ENCODE measurements at places on chromosomes 5 and 9. TPM values are rescaled to one million over a fixed set of nuclear protein-coding genes. Genes with fewer than 3 reads are reported as not detected.

DNA sequence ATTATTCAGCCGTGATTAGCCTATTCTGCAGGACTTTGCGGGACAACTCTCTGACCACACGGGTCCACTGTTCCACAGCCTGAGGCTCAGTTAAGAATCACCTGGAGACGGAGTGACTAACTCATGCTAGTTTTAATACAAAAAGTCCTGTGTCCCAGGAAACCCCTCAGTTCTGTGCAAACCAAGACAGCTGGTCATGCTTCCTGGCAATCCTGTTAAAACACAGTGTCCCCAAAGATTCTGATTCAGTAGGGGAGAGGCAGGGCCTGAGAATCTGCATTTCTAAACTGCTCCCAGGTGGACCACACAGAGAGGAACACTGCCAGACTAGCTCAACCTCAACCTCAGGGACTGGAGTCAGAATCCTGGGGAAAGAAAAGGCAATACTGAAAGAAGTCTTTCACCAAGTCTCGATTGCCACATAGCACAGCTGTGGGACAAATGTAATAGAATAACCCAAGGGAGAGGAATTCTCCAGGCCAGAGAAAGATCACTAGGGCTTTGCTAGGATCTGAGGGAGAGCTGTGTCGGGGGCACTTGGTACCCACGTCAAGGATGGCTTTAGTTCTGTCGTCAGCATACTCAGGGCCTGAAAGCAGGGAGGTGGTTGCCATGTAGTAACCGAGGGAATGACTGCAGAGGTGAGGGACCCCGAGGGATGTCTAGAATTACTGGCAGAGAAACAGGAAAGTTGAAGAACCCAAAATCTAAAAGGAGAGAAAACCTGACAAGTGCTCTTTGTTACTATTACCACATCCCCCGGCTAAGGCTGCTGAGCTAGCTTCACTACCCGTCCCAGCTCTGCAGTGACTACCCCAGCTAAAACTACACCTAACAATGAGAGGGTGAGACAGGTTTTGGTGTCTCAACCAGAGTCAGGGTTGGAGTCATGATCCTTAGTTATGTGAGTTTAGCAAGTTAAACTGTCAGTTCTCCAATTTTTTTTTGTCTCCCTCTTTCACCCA lies 8.6 kb downstream of the SUSD1 start:
- H3K27ac ChIP-seq: no peak overlapping the region
- H3K4me1 ChIP-seq: peaks cover 39% of the 10 kb centered on the region
- no peak for DNase-seq
- no peak overlapping the region for H3K4me3 ChIP-seq
- no peaks in the 10 kb centered on the region for H3K27me3 ChIP-seq

DNA sequence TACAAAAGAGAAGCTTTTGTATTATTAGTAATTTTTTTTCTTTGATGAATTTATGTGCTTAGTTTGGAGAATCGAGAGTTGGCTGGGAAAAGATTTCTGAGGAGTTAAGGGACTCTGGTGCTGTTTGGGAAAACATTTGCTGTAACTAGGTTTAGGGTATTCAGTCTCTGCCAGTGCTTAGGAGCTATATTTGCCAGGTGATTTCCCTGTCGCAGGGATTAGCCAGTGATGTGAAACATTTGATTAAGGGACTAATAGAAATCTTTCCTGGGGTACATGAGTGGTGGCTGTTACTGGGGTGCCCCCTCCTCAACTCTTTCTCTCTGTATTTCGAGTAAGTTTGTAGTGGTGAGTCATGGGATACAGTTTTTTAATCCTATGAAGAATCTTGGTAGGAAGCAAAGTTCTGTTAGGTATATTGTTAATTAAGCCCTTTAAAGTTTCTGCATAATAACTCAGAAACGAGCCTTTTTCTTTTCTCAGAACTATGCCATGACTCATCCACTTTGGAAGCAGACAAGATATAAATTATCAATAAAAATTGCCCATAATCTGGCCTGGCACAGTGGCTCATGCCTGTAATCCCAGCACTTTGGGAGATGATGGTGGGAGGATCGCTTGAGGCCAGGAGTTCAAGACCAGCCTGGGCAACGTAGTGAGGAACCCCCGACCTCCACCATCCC lies 18.6 kb downstream of the RGMB start:
- H3K4me1 ChIP-seq: peaks cover 75% of the 10 kb centered on the region
- H3K27ac ChIP-seq: peak overlapping the region; percentile 42
- DNase-seq: no peak
- no peak overlapping the region for H3K4me3 ChIP-seq
- peaks cover 19% of the 10 kb centered on the region for H3K36me3 ChIP-seq

DNA sequence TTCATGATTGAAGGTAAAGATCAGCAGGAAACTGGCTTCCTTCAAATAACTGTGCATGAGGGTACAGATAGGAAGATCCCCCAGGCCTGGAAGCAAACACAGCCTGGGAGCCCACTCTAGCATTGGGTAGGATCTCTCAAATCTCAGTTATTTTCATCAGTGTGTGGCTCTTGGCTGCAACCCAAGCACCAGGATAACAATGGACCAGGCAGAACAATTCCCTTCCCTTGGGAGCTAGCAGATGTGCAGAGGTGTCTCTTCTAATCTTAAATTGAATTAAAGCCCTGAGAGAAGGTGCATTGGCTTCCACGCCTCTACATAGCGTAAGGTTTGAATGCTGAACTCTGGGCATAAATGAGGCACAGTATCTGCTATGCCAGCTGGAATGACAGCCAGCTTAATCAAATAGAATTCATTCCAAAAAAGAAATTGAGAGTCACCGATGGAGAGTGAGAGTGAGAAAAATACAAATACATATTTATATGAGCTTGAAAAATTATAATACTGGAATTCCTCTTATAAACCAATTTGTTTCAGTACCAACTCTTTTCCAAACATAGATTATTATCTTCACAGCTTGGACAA lies 957.3 kb downstream of the CDH12 start:
- no peak overlapping the region for H3K27ac ChIP-seq
- H3K4me1 ChIP-seq: no peaks in the 10 kb centered on the region
- DNase-seq: no peak
- no peaks in the 10 kb centered on the region for H3K36me3 ChIP-seq
- H3K27me3 ChIP-seq: no peaks in the 10 kb centered on the region

- DNase-seq: no peak
- peaks cover 5% of the 10 kb centered on the region for H3K36me3 ChIP-seq
- peak overlapping the region; percentile 82 for H3K4me3 ChIP-seq
- H3K4me1 ChIP-seq: peaks cover 59% of the 10 kb centered on the region
- peaks cover 13% of the 10 kb centered on the region for H3K27me3 ChIP-seq
Measured at GRCh38 chr5:6715271-6715670, 2.0 kb downstream of the TENT4A start.

DNA sequence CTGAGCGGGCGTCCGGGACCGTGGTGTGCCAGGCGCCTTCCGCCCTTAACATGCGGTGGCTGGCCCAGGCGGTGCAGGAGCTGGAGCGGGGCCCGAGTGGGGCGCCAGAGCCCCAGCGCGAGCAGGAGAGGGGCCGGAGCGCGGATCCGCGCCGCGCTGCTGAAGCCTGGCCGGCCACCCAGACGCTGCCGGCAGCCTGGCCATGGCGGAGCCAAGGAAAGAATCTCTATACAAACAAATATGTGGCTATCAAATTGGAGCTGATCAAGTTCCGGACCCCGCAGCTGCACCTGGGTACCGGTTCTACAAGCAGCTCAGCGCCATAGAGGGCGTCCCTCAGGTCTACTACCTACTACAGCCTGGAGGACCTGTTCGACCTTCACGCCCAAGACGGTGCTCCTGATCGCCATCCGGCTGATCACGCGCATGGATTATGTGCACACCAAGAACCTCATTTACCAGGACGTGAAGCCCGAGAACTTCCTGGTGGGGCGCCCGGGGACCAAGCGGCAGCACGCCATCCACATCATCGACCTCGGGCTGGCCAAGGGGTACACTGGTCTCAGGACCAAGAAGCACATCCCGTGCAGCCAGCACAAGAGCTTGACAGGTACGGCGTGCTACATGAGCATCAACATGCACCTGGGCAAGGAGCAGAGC lies 55.8 kb downstream of the JAK2 start:
- DNase-seq: no peak
- H3K36me3 ChIP-seq: peaks cover 9% of the 10 kb centered on the region
- H3K4me1 ChIP-seq: peaks cover 6% of the 10 kb centered on the region
- no peak overlapping the region for H3K4me3 ChIP-seq

DNA sequence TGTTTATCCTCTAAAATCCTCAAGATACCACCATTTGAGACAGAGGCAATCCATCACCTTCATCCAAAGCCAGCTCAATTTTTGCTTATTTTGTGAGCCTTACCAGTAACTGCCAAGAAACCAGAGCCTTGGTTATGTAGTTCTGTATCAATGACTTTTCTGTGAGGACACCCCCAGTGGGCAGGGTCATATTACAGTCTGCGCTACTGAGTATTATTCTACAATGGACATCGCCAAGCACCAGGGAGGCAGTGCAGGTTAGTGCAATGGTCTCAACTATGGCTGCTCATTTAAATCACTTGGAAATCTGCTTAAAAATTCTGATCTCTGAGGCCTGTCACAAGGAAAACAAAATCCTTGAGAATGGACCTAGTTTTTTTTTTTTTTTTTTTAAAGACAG lies 90.5 kb upstream of the NIPAL4 start:
- peaks cover 16% of the 10 kb centered on the region for H3K4me1 ChIP-seq
- no peak for DNase-seq
- H3K36me3 ChIP-seq: peaks cover 11% of the 10 kb centered on the region
- no peaks in the 10 kb centered on the region for H3K27me3 ChIP-seq

- H3K36me3 ChIP-seq: peaks cover 14% of the 10 kb centered on the region
- H3K4me1 ChIP-seq: peaks cover 54% of the 10 kb centered on the region
- peak overlapping the region; percentile 89 for H3K4me3 ChIP-seq
Measured at GRCh38 chr9:69759021-69759420, 790 bp downstream of the PTAR1 start.

DNA sequence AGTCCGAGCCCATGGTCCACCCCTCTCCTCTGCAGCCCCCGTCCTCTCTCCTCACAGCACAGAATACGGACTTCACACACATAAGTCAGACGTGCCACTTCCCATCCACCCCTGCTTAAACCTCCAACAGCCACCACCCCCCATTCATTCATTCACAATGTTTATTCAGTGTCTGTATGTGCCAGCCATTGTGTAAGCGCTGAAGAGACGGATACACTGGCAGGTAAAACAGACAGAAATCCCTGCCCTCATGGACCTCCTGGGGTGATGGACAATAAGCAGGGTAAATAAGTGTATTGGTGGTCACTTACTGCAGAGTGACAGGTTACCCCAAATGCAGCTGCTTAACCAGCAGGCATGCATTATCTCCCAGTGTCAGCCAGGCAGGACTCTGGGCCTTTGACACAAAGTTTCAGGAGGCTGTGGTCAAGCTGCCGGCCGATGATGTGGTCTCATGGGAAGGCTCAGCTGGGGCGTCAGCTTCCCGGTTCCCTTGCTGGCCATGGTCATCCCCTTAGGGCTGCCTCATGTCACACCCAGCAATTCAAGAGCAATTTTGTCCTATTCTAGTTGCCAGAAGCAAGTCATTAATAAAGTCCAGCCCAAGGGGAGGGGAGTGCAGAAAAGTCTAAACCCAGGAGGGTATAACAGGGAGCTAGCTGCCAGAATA lies 1.8 kb upstream of the PAXX start:
- DNase-seq: no peak
- peaks cover 44% of the 10 kb centered on the region for H3K27me3 ChIP-seq
- no peaks in the 10 kb centered on the region for H3K4me1 ChIP-seq
- H3K27ac ChIP-seq: no peak overlapping the region
- H3K36me3 ChIP-seq: no peaks in the 10 kb centered on the region

GRCh38 chr5:4197151-4197550 lies 601.5 kb downstream of the IRX1 start:
- H3K4me3 ChIP-seq: no peak overlapping the region
- H3K4me1 ChIP-seq: peaks cover 42% of the 10 kb centered on the region
- H3K27ac ChIP-seq: no peak overlapping the region
- no peaks in the 10 kb centered on the region for H3K36me3 ChIP-seq

GRCh38 chr9:2816476-2817141 lies 27.3 kb downstream of the PUM3 start:
- peaks cover 46% of the 10 kb centered on the region for H3K36me3 ChIP-seq
- no peak for DNase-seq
- H3K27me3 ChIP-seq: no peaks in the 10 kb centered on the region
- peaks cover 75% of the 10 kb centered on the region for H3K4me1 ChIP-seq
- H3K4me3 ChIP-seq: no peak overlapping the region
- H3K27ac ChIP-seq: peak overlapping the region; percentile 93

DNA sequence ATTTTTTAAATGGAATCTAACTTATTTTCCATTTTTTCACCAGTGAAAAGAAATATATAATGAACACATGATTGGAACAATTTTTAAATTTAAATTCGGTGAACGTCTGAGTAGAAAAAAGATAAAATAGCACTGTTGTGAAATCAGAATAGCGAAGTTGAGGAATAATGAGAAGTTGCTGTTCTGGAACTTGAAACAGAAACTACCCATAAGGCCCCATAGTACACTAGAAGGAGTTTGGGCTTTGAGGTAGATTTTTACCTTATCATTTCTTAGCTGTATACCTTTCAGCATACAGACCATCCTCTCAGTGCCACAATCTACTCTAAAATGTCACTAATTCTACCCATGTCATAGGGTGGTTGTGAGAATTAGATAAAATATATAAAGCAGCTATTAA lies 35.1 kb downstream of the TDRD7 start:
- no peaks in the 10 kb centered on the region for H3K27me3 ChIP-seq
- no peaks in the 10 kb centered on the region for H3K4me1 ChIP-seq
- no peaks in the 10 kb centered on the region for H3K36me3 ChIP-seq
- H3K4me3 ChIP-seq: no peak overlapping the region

- H3K27ac ChIP-seq: no peak overlapping the region
- peaks cover 60% of the 10 kb centered on the region for H3K4me1 ChIP-seq
Measured at GRCh38 chr9:80376180-80376579, 804.4 kb downstream of the TLE4 start.

GRCh38 chr9:112761912-112762655 lies 11.5 kb downstream of the SNX30 start:
- no peak overlapping the region for H3K4me3 ChIP-seq
- H3K4me1 ChIP-seq: peaks cover 15% of the 10 kb centered on the region
- DNase-seq: no peak
- no peaks in the 10 kb centered on the region for H3K27me3 ChIP-seq

- H3K4me1 ChIP-seq: no peaks in the 10 kb centered on the region
- no peaks in the 10 kb centered on the region for H3K27me3 ChIP-seq
- no peak overlapping the region for H3K4me3 ChIP-seq
Measured at GRCh38 chr9:122318284-122318683, 52.5 kb upstream of the PTGS1 start.

Gene ZNF618
- total RNA-seq: 22.0 TPM

Gene ADAMTS16
- 30.1 TPM for total RNA-seq

Gene LRRC19
- not detected for total RNA-seq

Gene CCL19
- total RNA-seq: not detected

Gene AJM1
- 1.6 TPM for total RNA-seq

Gene LAMC3
- 35.9 TPM for total RNA-seq

Gene CNTNAP3
- total RNA-seq: 4.8 TPM
